Articular chondrocyte of knee joint (primary cell): ENCODE measurements at places on chromosomes 3 and 15. TPM values are rescaled to one million over a fixed set of nuclear protein-coding genes. Genes with fewer than 3 reads are reported as not detected.

PARP15 gene
- total RNA-seq = 0.78 and 1.8 TPM in 2 replicates

PLCL2 gene
- total RNA-seq = 15.8 and 16.1 TPM in 2 replicates

ITIH1 gene
- total RNA-seq = not detected in 2 replicates

ENTPD3 gene
- total RNA-seq = 1.4 and 1.7 TPM in 2 replicates

GOLGA6L10 gene
- 0.32 and 0.39 TPM in 2 replicates for total RNA-seq

SCAMP2 gene
- total RNA-seq = 29.3 and 34.6 TPM in 2 replicates

MUC4 gene
- not detected in 2 replicates for total RNA-seq

SAMD7 gene
- total RNA-seq = not detected in 2 replicates

TMEM207 gene
- total RNA-seq = not detected in 2 replicates

MST1R gene
- total RNA-seq = 0.97 and 1.3 TPM in 2 replicates

SCN11A gene
- total RNA-seq = 0.11 and 0.13 TPM in 2 replicates

LYZL4 gene
- total RNA-seq = not detected in 2 replicates

PP2D1 gene
- total RNA-seq = not detected in 2 replicates

LSAMP gene
- total RNA-seq = 3.2 and 6.5 TPM in 2 replicates

ADGRG7 gene
- 0.11 TPM in 1 of 2 replicates, not detected in the other for total RNA-seq

MYO5C gene
- total RNA-seq = 0.52 and 1.2 TPM in 2 replicates

GOLGA6D gene
- not detected in 2 replicates for total RNA-seq

KIAA1143 gene
- total RNA-seq = 36.5 and 38.9 TPM in 2 replicates

SNX22 gene
- 0.13 and 0.32 TPM in 2 replicates for total RNA-seq

PRSS50 gene
- total RNA-seq = under 0.01 TPM in 1 of 2 replicates, not detected in the other

PLAAT1 gene
- not detected in 2 replicates for total RNA-seq

PHLDB2 gene
- total RNA-seq = 21.7 and 22.9 TPM in 2 replicates

IGDCC3 gene
- total RNA-seq = not detected in 2 replicates

CRABP1 gene
- not detected in 2 replicates for total RNA-seq

ARHGAP31 gene
- total RNA-seq = 25.3 and 35.8 TPM in 2 replicates

ZNF445 gene
- total RNA-seq = 9.8 and 10.2 TPM in 2 replicates

AADACL2 gene
- not detected in 2 replicates for total RNA-seq

STRA6 gene
- 0.39 and 0.86 TPM in 2 replicates for total RNA-seq

TRIM42 gene
- not detected in 2 replicates for total RNA-seq

CACNA2D3 gene
- 7.3 and 17.7 TPM in 2 replicates for total RNA-seq

TUSC7 gene
- total RNA-seq = not detected in 2 replicates

GRK7 gene
- total RNA-seq = not detected in 2 replicates

KBTBD13 gene
- total RNA-seq = not detected in 2 replicates

ITPR1 gene
- total RNA-seq = 34.5 and 79.0 TPM in 2 replicates

C3orf52 gene
- total RNA-seq = 5.1 and 5.8 TPM in 2 replicates

OR5K2 gene
- total RNA-seq = not detected in 2 replicates

MUC13 gene
- under 0.01 TPM in 1 of 2 replicates, not detected in the other for total RNA-seq

C3orf85 gene
- total RNA-seq = not detected in 2 replicates

FBXW12 gene
- not detected in 2 replicates for total RNA-seq

GPR171 gene
- total RNA-seq = not detected in 2 replicates

COPG1 gene
- total RNA-seq = 263 and 273 TPM in 2 replicates

KLHL40 gene
- total RNA-seq = not detected in 2 replicates

GOLGA8J gene
- 0.22 and 0.52 TPM in 2 replicates for total RNA-seq

RHOV gene
- not detected in 2 replicates for total RNA-seq

RTP3 gene
- not detected in 2 replicates for total RNA-seq

ZNF592 gene
- total RNA-seq = 12.5 and 12.7 TPM in 2 replicates

EPHA6 gene
- 0.13 TPM in 1 of 2 replicates, not detected in the other for total RNA-seq

IL17RB gene
- total RNA-seq = 2.1 and 3.6 TPM in 2 replicates

SNX1 gene
- total RNA-seq = 59.3 and 60.5 TPM in 2 replicates

TMED3 gene
- 128 and 131 TPM in 2 replicates for total RNA-seq

WDR76 gene
- 14.1 and 19.5 TPM in 2 replicates for total RNA-seq

FGD5 gene
- 11.7 and 19.5 TPM in 2 replicates for total RNA-seq

MELTF gene
- 53.1 and 54.0 TPM in 2 replicates for total RNA-seq
